ENCODE measurements at places on chromosomes 1 and 21.

- DNase-seq = no peak
These were observed 347.4 kb upstream of the PTBP2 start for GRCh38 chr1:96374076-96374762.

- no peak for DNase-seq
These were observed 473.1 kb downstream of the ADGRL2 start for GRCh38 chr1:82273816-82274215.

- no peak for DNase-seq
These were observed 149.7 kb downstream of the LYPLAL1 start for GRCh38 chr1:219323426-219323825.

DNA sequence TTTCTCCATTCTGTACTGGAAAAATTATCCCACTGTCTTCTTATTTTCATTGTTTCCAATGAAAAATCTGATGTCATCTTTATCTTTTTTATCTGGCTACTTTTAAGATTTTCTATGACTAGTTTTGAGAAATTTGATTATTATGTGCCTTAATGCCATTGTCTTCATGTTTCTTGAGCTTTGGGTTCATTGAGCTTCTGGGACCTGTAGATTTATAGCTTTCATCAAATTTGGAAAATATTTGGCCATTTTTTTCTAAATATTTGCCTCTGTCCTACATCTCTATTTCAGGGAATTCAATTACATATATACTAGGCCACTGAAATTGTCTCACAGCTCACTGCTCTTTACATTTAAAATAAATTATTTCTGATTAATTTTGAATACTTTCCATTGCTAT, 38.7 kb upstream of the KCNH1 start:
- DNase-seq = no peak

DNA sequence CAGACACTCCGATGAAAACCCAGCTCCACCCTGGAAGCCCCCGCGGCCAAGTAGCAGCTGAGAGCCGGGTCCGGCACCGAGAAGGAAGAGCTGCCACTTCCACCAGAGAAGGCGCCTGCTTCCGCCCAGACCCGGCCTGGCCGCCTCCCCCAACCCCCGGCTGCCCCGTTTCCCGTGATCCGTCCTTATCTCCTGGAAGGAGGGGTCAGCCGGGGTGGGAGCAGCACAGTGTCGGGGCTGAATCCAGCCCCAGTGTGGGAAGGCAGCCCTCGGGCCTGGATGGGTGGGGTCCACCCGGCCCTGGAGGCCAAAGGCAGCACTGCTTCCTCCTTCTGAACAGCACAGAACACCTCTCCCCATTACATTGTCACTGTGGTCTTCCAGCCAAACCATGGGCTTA, 69.4 kb downstream of the MEGF6 start:
- DNase-seq = no peak

- no peak for DNase-seq
These were observed 464.2 kb downstream of the NUF2 start for GRCh38 chr1:163785868-163786405.

GRCh38 chr1:239417986-239418640, 31.7 kb downstream of the CHRM3 start:
- no peak for DNase-seq

GRCh38 chr1:156097499-156098178, 15.4 kb upstream of the MEX3A start:
- DNase-seq = no peak

DNA sequence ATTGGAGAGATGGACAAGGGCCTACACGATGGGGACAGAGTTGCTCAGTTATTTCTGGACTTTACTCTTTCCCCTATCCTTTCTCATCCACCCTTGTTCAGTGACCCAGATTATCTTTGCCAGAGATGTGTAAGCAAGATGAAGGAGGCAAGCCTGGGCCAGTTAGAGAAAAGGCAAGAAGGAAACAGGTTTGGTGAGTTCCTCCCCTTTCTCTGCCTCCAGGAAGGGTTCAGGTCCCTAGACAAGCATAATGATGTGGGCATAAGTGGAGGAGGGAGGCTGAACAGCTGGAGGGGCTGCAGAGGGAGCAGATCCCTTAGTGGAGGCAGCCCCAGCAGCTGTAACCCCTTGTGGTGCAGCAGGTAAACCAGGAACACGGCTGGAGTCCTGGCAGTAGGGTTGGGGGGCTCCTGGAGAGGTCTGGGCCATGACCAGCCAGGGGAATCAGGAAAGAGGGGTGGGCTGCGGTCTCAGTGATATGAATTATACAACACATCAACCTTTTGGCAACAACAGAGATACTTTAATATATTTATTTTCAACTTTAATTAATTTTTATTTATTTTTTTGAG, 9.2 kb upstream of the CDC42 start:
- no peak for DNase-seq

- no peak for DNase-seq
These were observed 119.4 kb downstream of the AKT3 start for GRCh38 chr1:243730487-243731150.

DNA sequence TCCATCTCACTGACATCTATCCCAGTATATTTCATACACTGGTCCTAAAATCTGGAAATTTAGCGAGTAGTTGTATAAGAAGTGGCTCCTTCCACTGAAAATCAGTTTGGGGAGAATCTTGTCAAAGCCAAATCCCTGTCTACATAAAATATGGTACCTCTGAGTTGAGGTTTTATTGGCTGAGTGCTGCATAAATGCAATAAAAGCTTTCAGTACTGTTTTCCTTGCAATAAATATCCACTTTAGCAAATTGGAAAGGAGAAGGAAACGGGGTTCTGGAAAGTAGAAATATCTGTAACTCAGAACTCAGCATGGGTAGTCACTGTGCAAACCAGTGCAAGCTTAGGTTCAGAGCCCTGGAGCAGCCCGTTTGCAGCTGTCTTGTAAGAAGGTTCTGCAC, 580.2 kb downstream of the SMYD3 start:
- no peak for DNase-seq

DNA sequence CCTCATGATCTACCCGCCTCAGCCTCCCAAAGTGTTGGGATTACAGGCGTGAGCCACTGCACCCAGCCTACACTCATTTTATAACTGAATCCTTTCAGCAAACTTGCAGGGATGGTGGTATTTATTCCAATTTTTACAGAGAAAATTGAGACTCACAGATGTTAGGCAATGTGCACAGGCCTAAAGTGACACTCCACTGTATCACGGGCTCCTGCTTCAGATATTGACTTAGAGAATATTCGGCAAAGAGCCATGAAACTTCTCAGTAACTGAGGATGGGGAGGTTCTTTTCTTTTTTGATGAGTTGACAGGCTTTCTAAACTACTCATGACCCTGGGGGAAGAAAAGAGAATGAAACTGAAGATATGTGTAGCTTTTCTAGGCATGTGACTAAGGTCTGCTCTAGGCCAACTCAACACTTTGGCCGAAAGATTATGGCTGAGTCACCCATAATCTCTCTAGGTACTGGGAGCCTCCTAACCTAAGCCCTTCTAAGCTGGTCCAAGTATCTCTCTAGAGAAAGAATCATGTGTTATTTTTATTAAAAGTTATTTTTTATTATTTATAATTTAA, 19.9 kb upstream of the PTCH2 start:
- no peak for DNase-seq

- DNase-seq = no peak
These were observed 247.6 kb downstream of the KCNJ6 start for GRCh38 chr21:37668462-37669239.

DNA sequence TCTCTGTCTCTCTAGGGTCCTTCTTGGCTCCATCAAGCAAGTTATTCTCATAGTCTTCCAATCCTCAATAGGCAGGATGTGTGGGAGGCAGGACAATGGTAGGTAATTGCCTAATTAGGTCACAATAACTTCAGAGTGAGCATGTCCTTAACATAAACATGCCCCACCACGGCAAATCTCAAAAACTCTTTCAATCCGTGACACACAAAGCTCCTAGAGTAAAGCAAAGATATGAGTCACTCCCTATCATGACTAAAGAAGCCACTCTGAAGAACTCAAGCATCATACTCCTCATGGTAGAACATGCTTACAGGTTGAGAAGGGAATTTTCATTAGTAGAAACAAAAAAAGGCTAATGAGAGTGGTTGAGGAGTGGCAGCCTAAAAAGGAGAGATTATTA, 4.9 kb downstream of the HAO2 start:
- DNase-seq = no peak

DNA sequence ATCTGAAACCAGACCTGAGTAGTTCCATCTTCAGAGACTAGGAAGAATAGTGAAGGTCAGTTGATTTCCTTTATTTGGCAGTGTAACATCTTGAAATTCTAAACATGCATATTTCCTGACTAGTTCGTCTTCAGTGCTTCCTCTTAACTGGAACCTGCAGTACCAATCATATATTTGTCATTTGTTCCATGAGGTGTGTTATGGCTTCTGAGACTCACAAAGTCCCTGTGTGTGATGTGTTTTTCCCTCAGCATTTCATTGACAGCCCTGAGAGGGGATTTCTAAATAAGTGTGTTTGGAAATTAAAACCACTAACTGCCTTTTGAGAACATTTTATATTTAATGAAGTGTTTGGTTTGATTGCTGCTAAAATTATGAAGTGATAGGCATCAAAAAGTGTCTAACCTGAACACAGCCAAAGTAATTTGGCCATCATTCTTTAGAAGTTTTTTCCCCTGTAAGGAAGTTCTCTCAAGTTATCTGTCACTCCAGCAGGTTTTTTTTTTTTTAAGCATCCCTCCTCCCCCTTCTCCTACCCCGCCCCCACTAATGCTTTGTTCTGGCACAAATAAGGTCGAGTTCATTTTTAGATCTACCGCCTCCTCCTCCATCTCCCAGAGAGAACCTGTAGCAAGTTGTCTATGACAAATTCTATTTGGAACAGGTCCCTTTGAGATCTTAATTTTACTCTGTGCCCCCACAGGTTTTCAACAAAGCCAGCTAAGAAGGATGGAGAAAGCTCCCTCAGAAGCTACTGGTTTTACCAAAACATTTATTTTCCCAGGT, 61.4 kb downstream of the TMEM200B start:
- no peak for DNase-seq

- no peak for DNase-seq
These were observed 1.1 kb downstream of the HUNK start for GRCh38 chr21:31873696-31874599.

DNA sequence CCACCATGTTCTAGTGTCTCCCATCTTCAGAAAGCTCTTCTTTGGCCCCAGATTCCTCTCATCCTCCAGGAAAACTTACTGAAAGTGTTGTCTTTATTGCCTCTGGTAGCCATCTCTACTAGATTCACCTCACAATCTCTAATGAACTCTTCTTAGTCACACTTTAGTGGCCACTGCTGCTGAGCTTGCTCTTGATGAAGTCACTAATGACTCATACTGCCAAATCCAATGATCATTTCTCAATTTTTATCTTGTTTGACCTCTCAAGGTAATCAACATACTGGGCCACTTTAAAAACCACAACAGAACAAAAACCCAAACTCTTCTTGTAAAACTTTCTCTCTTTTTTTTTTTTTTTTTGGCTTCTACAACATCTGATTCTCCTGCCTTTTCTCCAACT, 196.4 kb downstream of the LHX8 start:
- no peak for DNase-seq

DNA sequence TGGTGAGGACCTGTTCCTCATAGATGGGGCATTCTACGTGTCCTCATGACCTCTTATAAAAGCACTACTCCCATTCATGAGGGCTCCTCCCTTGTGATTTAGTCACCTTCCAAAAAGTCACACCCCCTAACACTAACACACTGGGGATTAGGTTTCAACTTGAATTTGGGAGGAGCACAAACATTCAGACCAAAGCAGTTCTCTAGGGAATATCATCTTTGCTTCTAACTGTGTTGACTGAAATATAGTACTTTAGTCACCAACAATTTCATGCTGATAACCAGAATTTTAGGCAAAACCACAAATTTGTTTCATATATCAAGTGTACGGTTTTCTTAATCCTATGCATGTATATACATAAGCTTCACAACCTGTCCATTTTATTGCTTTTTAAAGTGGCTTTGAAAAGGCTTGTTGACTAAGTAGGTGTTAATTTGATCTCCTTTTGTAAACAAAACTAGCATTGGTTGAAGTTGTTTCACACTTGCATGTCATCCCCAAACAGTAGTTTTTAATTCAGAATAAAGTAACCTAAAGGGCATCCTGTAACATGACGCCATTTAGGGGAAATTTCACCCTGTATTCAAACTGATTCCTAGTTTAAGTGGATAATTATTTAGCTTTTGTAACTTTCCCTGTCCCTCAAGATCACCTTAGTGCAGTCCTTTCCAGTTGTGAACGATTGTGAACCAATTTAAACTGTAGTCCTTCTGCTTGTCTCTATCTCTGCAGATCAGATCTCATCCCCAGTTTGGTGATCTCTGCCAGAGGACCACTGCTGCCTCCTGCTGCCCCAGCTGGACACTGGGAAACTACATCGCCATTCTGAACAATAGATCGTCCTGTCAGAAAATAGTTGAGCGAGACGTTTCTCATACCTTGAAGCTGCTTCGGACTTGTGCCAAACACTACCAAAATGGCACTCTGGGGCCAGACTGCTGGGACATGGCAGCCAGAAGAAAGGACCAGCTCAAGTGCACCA, 141.1 kb downstream of the TLR5 start:
- no peak for DNase-seq

DNA sequence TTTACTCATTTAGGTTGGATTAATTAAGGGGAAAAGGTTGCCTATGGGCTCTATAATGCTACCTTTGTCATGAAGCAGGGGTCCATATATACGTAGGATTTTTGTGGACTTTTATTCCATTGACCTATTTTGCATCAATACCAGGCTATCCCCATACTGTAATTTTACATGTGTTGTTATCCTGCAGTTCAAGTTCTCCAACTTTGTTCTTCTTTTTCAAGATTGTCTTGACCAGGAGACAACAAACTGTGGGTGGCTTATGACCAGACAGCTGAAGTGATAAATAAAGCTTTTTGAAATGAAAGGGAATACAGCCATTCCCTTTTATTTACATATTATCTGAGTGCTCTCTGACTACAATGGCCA, 345.7 kb downstream of the BARHL2 start:
- DNase-seq = no peak

GRCh38 chr1:169108863-169109560, 2.5 kb downstream of the ATP1B1 start:
- DNase-seq = no peak

- DNase-seq = no peak
These were observed 38.0 kb upstream of the ANGPTL7 start for GRCh38 chr1:11151114-11151513.

GRCh38 chr21:15809818-15810217, 80.0 kb downstream of the USP25 start:
- no peak for DNase-seq

- no peak for DNase-seq
These were observed 18.6 kb downstream of the LURAP1 start for GRCh38 chr1:46221749-46222148.
